ENCODE measurements at places on chromosomes 7 and 10. TPM values are rescaled to one million over a fixed set of nuclear protein-coding genes. Genes with fewer than 3 reads are reported as not detected.

The KBTBD2 gene
- total RNA-seq: 32.3 TPM

The CEP55 gene
- total RNA-seq: 30.8 TPM

The EXOC6 gene
- 29.2 TPM for total RNA-seq

- no peaks in the 10 kb centered on the region for H3K27me3 ChIP-seq
- H3K4me3 ChIP-seq: no peak overlapping the region
- DNase-seq: peak; percentile 86
Measured at GRCh38 chr10:69337296-69338132, 59.2 kb downstream of the HK1 start.

GRCh38 chr7:15839416-15840100, 153.1 kb upstream of the MEOX2 start:
- H3K27ac ChIP-seq: no peak overlapping the region
- H3K36me3 ChIP-seq: no peaks in the 10 kb centered on the region
- no peaks in the 10 kb centered on the region for H3K4me1 ChIP-seq

- peaks cover 9% of the 10 kb centered on the region for H3K4me1 ChIP-seq
- no peak overlapping the region for H3K4me3 ChIP-seq
- H3K27me3 ChIP-seq: no peaks in the 10 kb centered on the region
- H3K27ac ChIP-seq: no peak overlapping the region
- no peak for DNase-seq
- H3K36me3 ChIP-seq: peaks cover 5% of the 10 kb centered on the region
Measured at GRCh38 chr7:127940381-127941160, 90.7 kb downstream of the LRRC4 start.
